ENCODE measurements at places on chromosomes 2 and 18.

DNA sequence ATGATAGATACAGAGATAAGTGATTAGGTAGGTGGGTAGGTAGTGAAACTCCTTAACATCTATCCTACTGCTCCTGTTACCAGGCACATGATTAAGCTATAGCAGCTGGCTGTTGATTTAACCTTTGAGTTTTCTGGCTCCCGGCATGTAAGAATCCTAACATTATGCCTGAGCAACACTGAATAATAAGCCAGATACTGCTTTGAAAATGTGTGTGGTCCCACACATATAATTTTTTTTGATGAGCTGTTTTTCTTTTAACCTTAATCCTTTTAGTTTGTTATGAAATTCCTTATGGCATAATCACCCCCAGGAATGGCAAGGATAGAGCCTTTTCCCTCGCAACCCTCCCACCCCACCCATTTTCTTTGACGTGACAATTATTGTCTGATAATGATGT is 104.2 kb upstream of the NEUROD1 start:
- peak; percentile 66 for DNase-seq

- no peak for DNase-seq
Measured at GRCh38 chr2:195601361-195601760, 55.7 kb upstream of the SLC39A10 start.

DNA sequence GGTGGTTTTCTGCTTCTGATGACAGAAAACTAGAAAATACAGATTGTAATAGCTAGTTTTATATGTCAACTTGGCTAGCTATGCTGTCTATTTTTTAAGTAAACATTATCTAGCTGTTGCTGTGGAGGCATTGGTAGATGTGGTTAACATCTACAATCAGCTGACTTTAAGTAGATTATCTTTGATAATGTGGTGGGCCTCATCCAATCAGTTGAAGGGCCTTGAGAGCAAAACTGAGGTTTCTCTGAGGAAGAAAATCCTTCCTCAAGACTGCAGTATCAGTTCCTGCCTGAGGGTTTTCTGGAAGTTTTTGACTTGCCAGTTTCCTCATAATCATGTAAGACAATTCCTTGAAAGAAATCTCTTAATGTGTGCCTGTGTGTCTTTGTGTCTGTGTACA is 75.9 kb upstream of the SPHKAP start:
- DNase-seq, result no peak

GRCh38 chr2:135055182-135055786 is 3.2 kb downstream of the RAB3GAP1 start:
- DNase-seq, result peak; percentile 85

- DNase-seq, result no peak
Measured at GRCh38 chr2:241904791-241905710, 35.5 kb downstream of the RTP5 start.
